A549 treated with GW870086 at 1 μM for 4 hours (cell line): ENCODE measurements at places on chromosomes 6 and 20. TPM values are rescaled to one million over a fixed set of nuclear protein-coding genes. Genes with fewer than 3 reads are reported as not detected.

Gene CCDC170
- total RNA-seq, result 0.07 to 0.17 TPM (median 0.13 TPM) in 4 of 5 replicates, not detected in the other

Gene ADNP
- total RNA-seq, result 44.0 to 49.0 TPM (median 44.5 TPM) in 5 replicates

Gene AGER
- total RNA-seq, result 1.3 to 2.3 TPM (median 2.0 TPM) in 5 replicates

Gene PPP1R3G
- total RNA-seq, result 1.6 to 2.4 TPM (median 2.0 TPM) in 5 replicates

Gene PLG
- total RNA-seq, result not detected in 5 replicates

Gene HSPA1L
- total RNA-seq, result 0.82 to 1.5 TPM (median 1.3 TPM) in 5 replicates

Gene AKAP12
- 92.5 to 148 TPM (median 143 TPM) in 5 replicates for total RNA-seq
